Activated CD8-positive, alpha-beta T cell treated with anti-CD3 and anti-CD28 coated beads, Interleukin-2, amount 10 ng/mL, durations not matched to agents 7 days and 5 days (primary cell): ENCODE measurements at places on chromosomes 12 and 14. TPM values are rescaled to one million over a fixed set of nuclear protein-coding genes. Genes with fewer than 3 reads are reported as not detected.

AGAP2 gene
- total RNA-seq: 72.5 TPM

G2E3 gene
- 46.6 TPM for total RNA-seq

KLRG1 gene
- 4.6 TPM for total RNA-seq

CACNA2D4 gene
- total RNA-seq: 6.8 TPM

IL26 gene
- total RNA-seq: not detected

GPR132 gene
- total RNA-seq: 35.7 TPM

RNF34 gene
- total RNA-seq: 85.0 TPM

TTC9 gene
- 14.8 TPM for total RNA-seq

GRCh38 chr12:106629797-106630659 lies 47.2 kb downstream of the RFX4 start:
- peaks cover 5% of the 10 kb centered on the region for H3K27me3 ChIP-seq
- H3K4me1 ChIP-seq: no peaks in the 10 kb centered on the region
- H3K4me3 ChIP-seq: no peak overlapping the region
- no peak for DNase-seq
- H3K27ac ChIP-seq: no peak overlapping the region

- H3K4me1 ChIP-seq: no peaks in the 10 kb centered on the region
- DNase-seq: no peak
- H3K4me3 ChIP-seq: no peak overlapping the region
Observed at GRCh38 chr12:124655048-124655697, 87.8 kb upstream of the NCOR2 start.

DNA sequence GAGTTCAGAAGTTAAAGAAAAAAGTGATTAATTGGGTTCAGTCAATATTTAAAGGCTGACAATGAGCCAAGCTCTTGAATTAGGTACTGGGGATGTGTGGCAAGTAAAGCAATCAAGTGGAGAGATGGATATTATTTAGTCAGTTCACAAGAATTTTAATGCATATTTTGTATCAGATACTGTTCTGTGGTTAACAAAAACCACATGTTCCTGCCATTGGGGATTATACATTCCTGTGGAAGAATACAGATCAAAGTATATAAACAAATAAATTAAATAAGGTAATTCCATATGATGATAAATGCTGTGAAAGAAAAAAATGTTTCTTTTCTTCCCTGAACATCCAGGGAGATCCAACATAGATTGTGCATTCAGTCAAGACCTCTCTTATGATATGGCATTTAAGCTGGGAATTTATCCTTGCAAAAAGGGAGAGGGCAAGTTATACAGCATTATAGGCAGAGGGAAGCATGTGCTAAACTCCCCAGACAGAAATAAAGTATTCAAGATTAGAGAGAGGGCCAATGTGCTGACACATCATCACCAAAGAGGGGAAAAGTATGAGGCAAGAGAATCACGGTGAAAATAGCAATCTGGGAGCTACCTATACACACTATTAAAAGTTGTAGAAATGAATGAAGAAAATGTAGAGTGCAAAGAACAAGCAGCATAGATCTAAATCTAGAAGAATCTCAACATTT lies 17.6 kb upstream of the A2M start:
- no peak for DNase-seq
- peaks cover 5% of the 10 kb centered on the region for H3K27me3 ChIP-seq
- H3K4me1 ChIP-seq: no peaks in the 10 kb centered on the region
- H3K36me3 ChIP-seq: no peaks in the 10 kb centered on the region
- H3K4me3 ChIP-seq: no peak overlapping the region

DNA sequence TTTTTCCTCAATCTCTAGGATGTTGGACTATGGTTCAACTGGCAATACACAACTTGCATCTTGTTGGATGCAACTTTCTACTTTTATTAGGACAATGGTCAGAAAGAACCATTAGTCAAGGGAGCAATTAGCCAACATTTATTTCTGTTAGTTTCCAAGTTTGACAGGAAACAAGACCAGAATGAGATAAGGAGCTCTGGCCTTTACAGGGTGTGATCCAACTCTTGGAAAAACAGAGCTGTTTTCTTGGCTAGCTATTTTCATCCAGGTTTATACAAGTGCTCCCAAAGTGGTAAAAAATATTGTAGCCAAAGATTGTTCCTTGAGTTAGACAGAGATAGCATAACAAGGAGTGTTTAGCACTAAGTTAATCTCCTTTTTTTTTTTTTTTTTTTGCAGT lies 3.9 kb upstream of the SYNE2 start:
- DNase-seq: no peak
- no peak overlapping the region for H3K4me3 ChIP-seq
- peaks cover 3% of the 10 kb centered on the region for H3K36me3 ChIP-seq
- peaks cover 2% of the 10 kb centered on the region for H3K27me3 ChIP-seq
- H3K27ac ChIP-seq: no peak overlapping the region
- peaks cover 14% of the 10 kb centered on the region for H3K4me1 ChIP-seq

- H3K27me3 ChIP-seq: no peaks in the 10 kb centered on the region
- no peak overlapping the region for H3K27ac ChIP-seq
- no peaks in the 10 kb centered on the region for H3K36me3 ChIP-seq
- peaks cover 10% of the 10 kb centered on the region for H3K4me1 ChIP-seq
Observed at GRCh38 chr14:22184157-22184829, 404.7 kb downstream of the DAD1 start.

- H3K4me3 ChIP-seq: no peak overlapping the region
- H3K4me1 ChIP-seq: no peaks in the 10 kb centered on the region
- H3K27me3 ChIP-seq: peaks cover 6% of the 10 kb centered on the region
- no peak for DNase-seq
- H3K36me3 ChIP-seq: no peaks in the 10 kb centered on the region
Observed at GRCh38 chr12:130978785-130979184, 25.1 kb downstream of the ADGRD1 start.
